ENCODE measurements at places on chromosomes 11 and 22. TPM values are rescaled to one million over a fixed set of nuclear protein-coding genes. Genes with fewer than 3 reads are reported as not detected.

Gene BDNF
- total RNA-seq: 6.4 TPM

Gene APBB1
- total RNA-seq: 50.4 TPM

Gene AMPD3
- total RNA-seq: 6.8 TPM

Gene GAL
- total RNA-seq: not detected

Gene GUCY1A2
- 0.17 TPM for total RNA-seq

Gene MYBPC3
- not detected for total RNA-seq

Gene SLC22A9
- not detected for total RNA-seq

Gene POU2AF1
- not detected for total RNA-seq

Gene MYO7A
- total RNA-seq: 0.35 TPM

Gene ADM
- total RNA-seq: 56.4 TPM

Gene SCN3B
- total RNA-seq: 0.35 TPM

Gene PANX2
- not detected for total RNA-seq

Gene SPI1
- not detected for total RNA-seq

DNA sequence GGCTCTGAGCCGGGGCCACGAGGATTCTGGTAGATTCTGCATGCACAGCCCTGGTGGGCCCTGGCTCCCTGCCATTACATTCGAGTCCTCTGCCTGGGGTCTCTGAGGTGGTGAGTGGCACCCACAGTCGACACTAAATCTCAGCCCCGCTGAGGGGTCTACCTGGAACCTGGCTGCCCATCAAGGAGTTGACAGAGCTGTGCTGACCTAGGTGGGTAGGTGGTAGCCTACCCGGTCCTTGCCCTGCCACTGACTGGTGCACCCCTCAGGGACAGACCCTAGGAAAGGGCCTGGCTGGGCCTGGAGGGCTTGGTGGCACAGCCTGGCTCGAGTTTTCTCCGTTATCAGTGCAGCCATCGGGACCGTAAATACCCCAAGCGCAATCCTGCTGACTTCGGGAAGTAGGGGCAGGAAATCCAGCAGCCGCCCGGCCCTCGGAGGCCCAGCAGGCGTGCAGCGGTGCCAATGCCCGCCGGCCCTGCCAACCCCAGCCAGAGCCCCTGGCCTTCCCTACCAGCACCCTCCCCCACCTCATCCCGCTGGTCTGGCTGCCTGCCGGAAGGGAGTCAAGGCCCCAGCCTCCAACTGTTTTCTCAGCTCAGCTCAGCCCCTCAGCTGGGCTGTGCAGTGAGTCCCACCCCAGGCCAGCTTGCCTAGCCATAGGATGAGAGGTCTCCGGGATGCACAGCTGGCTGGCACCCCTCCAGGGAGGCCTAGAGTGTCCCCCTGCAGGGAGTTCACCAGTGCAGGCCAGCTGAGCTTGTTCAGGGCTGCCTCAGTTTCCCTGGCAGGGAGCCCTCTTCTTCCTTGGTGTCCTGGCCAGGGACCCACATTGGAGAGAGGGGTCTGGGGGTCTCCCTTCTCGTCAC, 80.4 kb upstream of the KCNQ1OT1 start:
- no peak for DNase-seq

DNA sequence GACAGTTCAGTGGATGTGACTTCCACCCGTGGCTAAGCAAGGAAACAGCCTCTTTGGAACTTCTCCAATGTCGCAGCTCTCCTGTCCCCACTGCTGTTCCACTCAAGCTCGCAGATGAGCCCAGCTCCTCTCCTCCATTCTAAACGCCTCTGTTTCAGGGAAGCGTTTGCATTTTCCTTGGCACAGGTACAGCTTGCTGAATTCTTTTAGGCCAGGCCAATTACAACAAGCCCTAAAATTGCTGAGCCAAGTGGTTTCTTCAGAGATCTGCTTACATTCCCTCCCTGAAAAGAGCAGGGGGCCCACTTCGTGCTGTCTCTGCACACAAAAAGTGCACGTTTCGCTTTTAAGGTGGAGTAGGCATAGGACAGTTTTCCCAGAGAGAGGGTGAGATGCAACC, 91.5 kb upstream of the BLID start:
- no peak for DNase-seq

GRCh38 chr11:2115308-2115707, 23.9 kb downstream of the IGF2 start:
- no peak for DNase-seq

DNA sequence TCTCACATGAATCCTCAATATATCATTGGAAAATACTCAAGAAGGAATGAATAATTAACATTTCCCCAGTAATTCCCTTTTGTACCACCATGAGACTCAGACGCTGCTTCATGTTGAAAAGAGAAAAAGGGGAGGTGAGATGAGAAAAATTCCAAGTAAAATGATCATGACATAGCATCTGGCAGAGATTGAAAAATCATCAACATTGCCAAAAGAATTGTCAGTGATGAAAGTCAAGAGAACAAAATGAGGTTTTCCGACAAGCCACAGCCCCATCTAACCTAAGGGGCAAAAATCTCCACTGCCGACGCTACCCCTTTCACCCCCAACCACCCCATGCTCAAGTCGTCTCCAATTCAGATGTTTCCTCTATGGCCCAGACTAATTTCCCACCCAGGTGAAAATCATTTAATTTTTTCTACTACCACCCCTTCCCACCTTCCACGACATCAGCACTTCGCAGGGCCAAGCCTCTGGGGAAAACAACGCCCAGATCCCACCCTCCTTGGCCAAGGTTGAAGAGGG, 1.2 kb downstream of the RAB6A start:
- DNase-seq: peak; percentile 47

DNA sequence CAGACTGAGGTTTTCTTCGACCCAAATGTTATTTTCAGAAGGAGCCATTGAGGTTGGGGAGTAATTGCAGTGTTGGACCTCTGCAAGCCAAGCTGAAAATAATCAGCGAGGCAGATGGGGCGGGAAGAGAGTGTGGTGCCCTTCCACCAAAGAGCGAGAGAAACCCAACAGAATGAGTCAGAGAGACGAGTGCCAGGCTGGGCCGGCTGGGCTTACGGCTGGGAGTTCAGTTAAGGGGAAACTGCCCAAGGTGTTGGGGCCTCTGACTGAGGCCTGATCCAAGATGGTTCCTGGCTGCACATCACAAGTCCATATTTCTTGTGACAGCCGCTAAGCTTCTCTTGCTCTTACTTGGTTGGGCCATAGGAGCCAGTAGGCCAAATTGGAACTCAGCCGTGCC, 30.4 kb upstream of the CREB3L1 start:
- no peak for DNase-seq

DNA sequence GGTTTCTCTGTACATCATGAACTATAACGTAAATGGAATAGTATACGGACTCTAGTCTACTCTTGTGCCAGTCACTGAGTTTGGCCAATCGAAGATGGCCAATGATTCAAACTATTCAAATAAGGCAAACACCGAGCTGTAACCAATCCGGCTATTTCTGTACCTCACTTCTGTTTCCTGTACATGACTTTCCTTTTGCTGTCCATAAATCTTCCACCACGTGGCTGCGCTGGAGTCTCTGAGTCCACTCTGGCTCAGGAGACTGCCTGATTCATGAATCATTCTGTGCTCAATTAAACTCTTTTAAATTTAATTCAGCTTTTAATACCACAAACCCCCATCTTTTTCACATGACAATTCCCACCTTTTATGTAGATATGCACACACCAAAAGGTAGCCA, 1.5 kb upstream of the JAML start:
- DNase-seq: no peak

DNA sequence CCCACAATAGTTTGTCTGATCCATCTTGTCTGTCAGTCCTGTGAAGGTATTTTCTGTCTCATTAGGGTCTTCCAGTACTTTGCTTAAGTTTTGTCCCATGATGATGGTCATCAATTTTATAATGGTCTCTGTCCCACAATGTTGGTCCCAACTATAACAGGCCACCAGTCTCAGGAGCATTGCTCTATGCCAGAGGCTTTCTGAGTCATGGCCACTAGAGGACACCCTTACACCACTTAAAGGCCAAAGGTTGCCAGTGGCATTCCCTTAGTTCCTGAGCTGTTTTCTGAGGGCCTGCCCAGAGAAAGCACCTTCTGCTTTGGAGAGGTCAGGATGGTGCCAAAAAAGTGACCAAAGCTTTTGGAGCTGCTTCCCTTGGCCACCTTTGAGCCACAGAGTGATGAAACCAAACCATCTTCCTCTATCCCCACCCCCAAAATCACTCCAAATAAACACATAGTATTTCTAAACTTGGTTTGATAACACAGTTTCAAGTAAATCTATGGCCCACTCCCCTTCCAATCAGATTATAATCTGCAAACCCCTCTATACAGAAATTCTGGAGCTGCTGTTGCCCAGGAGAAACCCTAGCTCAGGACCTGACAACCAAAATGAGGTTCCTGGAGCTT, 19.3 kb downstream of the EIF3F start:
- DNase-seq: peak; percentile 55

GRCh38 chr11:64084146-64084950, 48.6 kb downstream of the FLRT1 start:
- no peak for DNase-seq

GRCh38 chr22:17213976-17214375, 5.3 kb downstream of the ADA2 start:
- DNase-seq: peak; percentile 5

- DNase-seq: no peak
These were observed 6.0 kb downstream of the NXPE1 start for GRCh38 chr11:114553642-114554041.

GRCh38 chr22:31295831-31296657, 3.8 kb upstream of the PIK3IP1 start:
- DNase-seq: peak; percentile 20

DNA sequence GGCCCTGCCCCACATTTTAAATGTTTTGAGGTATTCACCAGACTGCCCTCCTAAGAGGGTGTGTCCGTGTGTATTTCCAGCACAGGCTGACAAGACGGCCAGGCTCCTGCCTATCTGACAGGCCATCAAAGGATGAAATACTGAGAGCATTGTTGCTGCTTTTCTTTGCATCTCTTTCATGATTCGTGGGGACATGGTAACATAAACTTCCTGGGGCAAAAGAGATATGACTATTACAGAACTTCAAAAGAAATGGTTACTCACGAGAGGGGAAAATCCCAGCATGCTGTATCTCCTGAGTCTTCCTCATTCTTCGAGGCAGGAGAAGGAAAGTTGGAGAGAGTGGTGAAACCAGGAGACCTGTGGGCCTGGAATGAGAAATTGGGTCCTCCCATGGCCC, 10.3 kb upstream of the BIK start:
- peak; percentile 35 for DNase-seq

- DNase-seq: peak; percentile 78
These were observed 556.1 kb downstream of the SOX6 start for GRCh38 chr11:15800111-15800800.

DNA sequence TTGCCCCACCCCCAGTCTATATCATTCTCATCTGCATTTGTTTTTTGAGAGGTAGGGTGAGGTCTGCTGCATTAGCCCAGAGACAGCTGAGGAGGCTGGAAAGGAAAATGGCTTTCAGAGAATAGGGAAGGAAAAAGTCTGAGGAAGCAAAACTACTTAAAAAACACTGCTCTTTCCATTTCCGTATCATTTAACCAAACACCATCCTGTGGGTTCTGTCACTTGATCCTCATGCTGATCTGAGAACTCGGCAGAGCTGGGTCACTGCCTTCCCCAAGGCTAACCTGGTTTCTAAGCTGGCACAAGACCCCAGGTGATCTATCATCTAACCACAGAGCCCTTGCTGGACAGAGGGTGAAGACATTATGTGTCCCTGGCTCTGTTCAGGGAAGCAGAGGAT, 1.2 kb downstream of the FOLR2 start:
- DNase-seq: no peak

- no peak for DNase-seq
These were observed 67.7 kb downstream of the SEZ6L start for GRCh38 chr22:26236991-26237390.

GRCh38 chr11:114401311-114401710, 845 bp downstream of the RBM7 start:
- DNase-seq: no peak

DNA sequence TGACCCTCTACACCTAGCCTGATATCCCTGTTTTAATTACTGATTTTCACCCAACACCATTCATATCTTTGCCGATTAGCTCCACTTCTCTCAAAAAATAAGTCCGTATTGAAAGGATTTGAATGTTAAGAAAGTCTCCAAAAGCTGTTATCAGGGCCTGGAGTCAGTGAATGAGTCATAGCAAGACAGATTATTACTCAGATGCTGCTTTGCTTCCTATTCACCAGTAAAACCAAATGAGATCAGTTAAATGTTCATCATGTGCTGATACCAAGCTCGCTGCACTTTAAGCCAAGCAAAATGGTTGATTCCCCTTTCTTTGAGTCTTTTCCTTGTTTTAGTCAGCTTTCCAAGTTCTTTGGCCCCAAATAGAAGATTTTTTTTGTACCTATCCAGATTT, 228.4 kb downstream of the FAT3 start:
- DNase-seq: peak; percentile 41

- DNase-seq: peak; percentile 88
These were observed 128.9 kb downstream of the CCDC34 start for GRCh38 chr11:27234043-27234668.

GRCh38 chr11:45331839-45332238, 45.7 kb upstream of the SYT13 start:
- DNase-seq: no peak

GRCh38 chr22:20887375-20887774, 28.6 kb downstream of the SNAP29 start:
- no peak for DNase-seq

- no peak for DNase-seq
These were observed 184.7 kb downstream of the CTTN start for GRCh38 chr11:70582886-70583641.

DNA sequence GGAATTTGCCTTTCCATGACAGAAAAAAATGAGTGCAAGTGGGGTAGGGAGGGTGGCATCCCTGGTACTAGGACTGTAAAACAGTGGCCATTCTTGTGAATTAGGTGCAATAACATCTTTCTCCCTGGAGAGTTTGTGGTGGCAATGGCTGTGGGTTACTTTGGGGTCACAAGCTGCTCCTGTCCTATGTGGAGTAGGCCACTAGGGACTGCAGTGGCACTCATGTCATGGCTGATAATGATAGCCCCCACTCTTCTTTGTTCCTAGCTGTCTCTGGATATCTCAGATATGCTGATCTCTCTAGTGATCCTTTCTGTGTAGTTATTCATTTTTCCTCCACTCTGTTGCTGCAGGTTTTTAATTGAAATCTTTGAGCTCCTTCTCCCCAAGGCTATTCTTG, 270.5 kb upstream of the CHORDC1 start:
- DNase-seq: no peak

GRCh38 chr11:102241026-102241425, 76.3 kb upstream of the BIRC3 start:
- peak; percentile 64 for DNase-seq

GRCh38 chr11:88553204-88553603, 215.7 kb upstream of the CTSC start:
- peak; percentile 21 for DNase-seq

DNA sequence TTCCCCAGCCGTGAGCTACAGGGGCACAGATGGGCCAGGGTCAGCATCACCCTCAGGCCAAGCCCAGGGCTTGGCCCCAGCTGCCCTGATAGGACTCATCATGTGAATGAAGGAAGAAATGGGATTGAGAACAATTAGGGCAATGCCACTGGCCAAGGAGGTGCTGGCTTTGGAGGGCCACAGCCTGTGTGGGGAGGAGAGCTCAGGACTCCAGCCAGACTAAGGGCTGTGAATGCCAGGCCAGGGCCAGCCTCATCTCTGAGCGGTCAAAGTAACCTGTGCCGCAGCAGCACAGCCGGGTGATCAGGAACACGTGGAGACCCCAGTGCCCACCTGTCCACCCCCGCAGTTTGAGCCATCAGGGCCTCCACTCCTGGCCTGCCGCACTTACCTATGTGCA, 10.1 kb downstream of the CHID1 start:
- DNase-seq: no peak

- peak; percentile 41 for DNase-seq
These were observed 23.2 kb downstream of the MFNG start for GRCh38 chr22:37462983-37463382.

All from renal cortical epithelial cell (primary cell).